Neural crest cell (in vitro differentiated cells): ENCODE measurements at places on chromosomes 2 and 18.

GRCh38 chr2:189641590-189641989, 19.7 kb upstream of the ASNSD1 start:
- no peak overlapping the region for H3K4me3 ChIP-seq
- H3K36me3 ChIP-seq, result no peaks in the 10 kb centered on the region
- no peak overlapping the region for H3K27ac ChIP-seq
- no peaks in the 10 kb centered on the region for H3K4me1 ChIP-seq
- no peak for DNase-seq

DNA sequence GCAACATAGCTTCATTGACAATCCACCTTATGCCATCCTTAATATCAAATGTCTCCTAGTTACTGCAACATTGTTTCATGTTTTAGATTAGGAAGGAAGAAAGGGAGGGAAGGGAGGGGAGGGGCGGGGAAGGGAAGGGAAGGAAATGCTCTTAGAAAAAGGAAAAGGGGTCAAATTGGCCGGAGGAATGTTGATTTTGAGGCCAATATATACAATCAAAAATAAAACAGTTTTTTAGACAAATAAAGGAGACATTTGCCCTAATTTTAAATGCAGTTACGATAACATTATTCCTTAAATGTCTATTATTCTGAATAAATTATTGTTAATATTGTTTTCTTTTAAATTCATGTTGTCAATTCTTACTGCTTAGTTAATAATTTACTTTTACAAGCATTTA, 33.5 kb upstream of the CALCRL start:
- H3K36me3 ChIP-seq, result no peaks in the 10 kb centered on the region
- H3K4me1 ChIP-seq, result no peaks in the 10 kb centered on the region
- H3K4me3 ChIP-seq, result no peak overlapping the region
- no peak for DNase-seq
- H3K27ac ChIP-seq, result no peak overlapping the region
- H3K27me3 ChIP-seq, result no peaks in the 10 kb centered on the region

DNA sequence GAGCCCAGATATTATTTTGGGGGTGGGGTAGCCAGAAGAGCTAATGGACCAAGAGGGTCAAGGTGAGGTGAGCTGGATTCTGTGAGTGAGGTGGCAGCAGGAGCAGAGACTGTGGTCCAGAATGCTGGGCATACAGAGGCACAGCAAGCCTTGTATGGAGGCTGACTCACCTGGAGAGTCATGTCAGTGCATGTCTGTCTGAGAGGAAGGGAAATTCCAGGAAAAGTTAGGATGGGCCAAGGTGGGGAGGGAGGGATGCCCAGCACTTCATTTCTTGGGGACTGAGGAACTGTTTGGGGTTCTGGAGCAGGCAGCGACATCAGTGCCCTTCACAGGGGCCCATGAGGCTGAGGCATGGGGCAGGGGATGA, 21.1 kb downstream of the PER2 start:
- H3K4me1 ChIP-seq, result peaks cover 11% of the 10 kb centered on the region
- H3K36me3 ChIP-seq, result peaks cover 2% of the 10 kb centered on the region
- H3K27ac ChIP-seq, result no peak overlapping the region
- DNase-seq, result no peak

DNA sequence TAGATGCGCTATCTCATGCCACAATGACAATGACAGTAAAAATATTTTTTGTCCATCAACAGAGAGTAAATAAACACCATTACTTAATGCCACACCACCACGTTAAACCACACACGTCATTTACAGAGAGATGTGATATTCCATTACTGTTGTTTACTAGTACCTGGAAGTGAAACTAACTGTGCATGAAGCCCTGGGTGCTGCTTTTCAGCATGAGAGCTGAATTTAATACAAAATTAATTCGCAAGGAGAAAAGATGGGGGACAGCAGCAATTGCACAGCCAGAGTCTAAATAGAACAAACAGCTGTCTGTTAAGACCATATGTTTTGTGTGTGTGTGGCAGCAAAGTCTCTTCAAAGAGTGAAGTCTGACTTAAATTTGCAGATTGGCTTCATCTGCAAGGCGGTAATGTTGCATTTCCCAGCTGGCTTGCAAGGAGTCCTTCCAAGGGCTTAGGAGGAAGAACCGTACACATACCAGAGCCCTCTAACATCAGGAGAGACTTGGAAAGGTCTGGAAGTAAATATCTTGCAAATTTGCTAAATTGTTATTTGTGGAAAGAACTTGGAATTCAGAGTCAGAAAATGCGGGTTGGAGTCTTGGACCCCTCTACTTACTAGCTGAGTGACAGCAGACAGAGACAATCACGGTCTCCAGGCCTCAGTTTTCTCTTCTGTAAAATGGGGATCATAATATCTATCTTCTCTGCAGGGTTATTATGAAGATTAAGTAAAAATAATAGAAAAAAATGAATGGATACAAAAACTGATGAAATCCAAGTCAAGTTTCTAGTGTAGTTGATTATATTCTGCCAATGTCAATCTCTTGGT, 127.6 kb downstream of the ALPK2 start:
- H3K27ac ChIP-seq, result no peak overlapping the region
- peaks cover 15% of the 10 kb centered on the region for H3K4me1 ChIP-seq
- no peak overlapping the region for H3K4me3 ChIP-seq
- no peaks in the 10 kb centered on the region for H3K36me3 ChIP-seq

DNA sequence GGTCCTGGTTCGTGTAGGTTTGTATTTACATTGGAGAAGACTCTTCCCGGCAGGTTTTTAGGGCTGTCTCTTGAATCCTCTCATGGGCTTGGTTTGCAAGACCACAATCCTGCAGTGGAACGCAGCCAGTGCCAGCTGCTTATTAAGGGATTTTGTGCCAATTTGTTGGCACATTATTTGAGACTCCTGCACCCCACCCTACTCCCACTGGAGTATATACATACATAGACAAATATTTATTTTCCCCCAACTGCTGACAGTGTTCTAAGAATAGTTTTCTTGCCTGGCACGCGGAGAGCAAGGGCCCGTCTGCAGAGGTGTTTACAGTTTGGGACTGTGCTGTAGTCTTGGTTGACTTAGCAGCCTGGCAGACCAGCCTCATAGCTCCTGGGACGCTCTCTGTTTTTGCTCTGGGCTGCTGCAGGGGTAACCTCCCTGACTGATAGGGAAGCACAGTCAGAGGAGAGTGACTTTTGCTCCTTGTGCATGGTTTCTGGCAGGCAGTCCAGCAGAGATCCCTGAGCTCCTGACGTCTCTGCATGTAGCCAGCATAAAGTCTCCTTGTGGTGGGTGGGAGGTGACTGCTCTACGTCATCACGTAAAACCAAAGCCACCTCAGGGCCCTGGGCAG, 1.9 kb downstream of the LDLRAD4 start:
- no peaks in the 10 kb centered on the region for H3K36me3 ChIP-seq
- H3K4me3 ChIP-seq, result peak overlapping the region; percentile 48
- H3K27me3 ChIP-seq, result peaks cover 66% of the 10 kb centered on the region
- DNase-seq, result no peak
- H3K27ac ChIP-seq, result no peak overlapping the region
- peaks cover 29% of the 10 kb centered on the region for H3K4me1 ChIP-seq

- H3K36me3 ChIP-seq, result no peaks in the 10 kb centered on the region
- DNase-seq, result no peak
- H3K4me1 ChIP-seq, result no peaks in the 10 kb centered on the region
- H3K4me3 ChIP-seq, result no peak overlapping the region
Measured at GRCh38 chr2:175872005-175872348, 130.1 kb downstream of the LNPK start.

GRCh38 chr2:129490641-129491040, 488.8 kb upstream of the RAB6C start:
- H3K27me3 ChIP-seq, result no peaks in the 10 kb centered on the region
- no peak for DNase-seq
- no peak overlapping the region for H3K4me3 ChIP-seq
- no peak overlapping the region for H3K27ac ChIP-seq
- H3K4me1 ChIP-seq, result peaks cover 9% of the 10 kb centered on the region
- H3K36me3 ChIP-seq, result no peaks in the 10 kb centered on the region

DNA sequence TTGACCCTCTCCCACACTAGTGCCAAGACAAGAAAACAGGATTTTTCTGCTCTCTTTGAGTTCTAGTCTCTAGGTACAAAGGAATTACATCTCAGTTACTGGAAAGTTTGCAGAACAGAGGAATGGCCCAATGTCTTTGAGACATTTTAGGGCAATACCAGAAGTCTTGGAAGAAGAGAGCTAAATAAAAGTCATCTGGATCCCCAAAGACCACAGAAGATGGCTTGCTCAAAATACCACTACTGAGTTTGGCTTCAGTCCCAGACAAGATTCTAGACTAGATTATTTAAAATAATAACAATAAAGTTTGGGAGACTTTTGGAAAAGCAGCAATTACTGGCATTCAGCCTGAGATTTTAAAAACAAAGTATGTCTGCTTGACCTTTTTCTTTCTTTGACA, 61.9 kb upstream of the HK2 start:
- H3K4me1 ChIP-seq, result peaks cover 17% of the 10 kb centered on the region
- H3K36me3 ChIP-seq, result no peaks in the 10 kb centered on the region
- H3K4me3 ChIP-seq, result no peak overlapping the region
- H3K27me3 ChIP-seq, result no peaks in the 10 kb centered on the region
- no peak for DNase-seq

DNA sequence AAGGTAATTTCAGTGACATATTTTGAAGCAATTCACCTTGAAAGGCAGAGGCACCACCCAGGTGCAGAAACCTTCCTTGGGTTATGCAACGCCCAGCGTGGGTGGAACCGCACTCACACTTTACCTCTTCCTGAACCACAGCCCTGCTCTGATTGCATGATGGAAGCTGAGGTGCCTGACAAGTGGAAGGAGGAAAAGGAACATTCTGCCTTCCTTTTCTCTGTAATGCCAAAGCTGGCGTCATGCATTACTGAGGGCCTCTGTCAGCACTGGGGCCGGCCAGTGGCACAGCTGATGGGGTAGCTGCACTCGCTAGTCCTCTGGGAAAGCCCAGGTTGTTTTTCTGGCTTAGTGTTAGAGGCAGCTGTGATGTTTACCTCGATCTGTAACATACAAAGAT, 266.5 kb downstream of the NEDD4L start:
- peaks cover 12% of the 10 kb centered on the region for H3K4me1 ChIP-seq
- no peak overlapping the region for H3K27ac ChIP-seq
- H3K27me3 ChIP-seq, result no peaks in the 10 kb centered on the region
- DNase-seq, result no peak

GRCh38 chr2:63861220-63861822, 19.6 kb downstream of the UGP2 start:
- H3K4me3 ChIP-seq, result no peak overlapping the region
- H3K36me3 ChIP-seq, result peaks cover 21% of the 10 kb centered on the region
- peak; percentile 17 for DNase-seq
- no peak overlapping the region for H3K27ac ChIP-seq
- H3K27me3 ChIP-seq, result no peaks in the 10 kb centered on the region

- DNase-seq, result no peak
- no peaks in the 10 kb centered on the region for H3K27me3 ChIP-seq
- H3K27ac ChIP-seq, result no peak overlapping the region
- no peaks in the 10 kb centered on the region for H3K4me1 ChIP-seq
- H3K36me3 ChIP-seq, result peaks cover 6% of the 10 kb centered on the region
- H3K4me3 ChIP-seq, result no peak overlapping the region
Measured at GRCh38 chr18:6836331-6836730, 106.8 kb downstream of the ARHGAP28 start.

DNA sequence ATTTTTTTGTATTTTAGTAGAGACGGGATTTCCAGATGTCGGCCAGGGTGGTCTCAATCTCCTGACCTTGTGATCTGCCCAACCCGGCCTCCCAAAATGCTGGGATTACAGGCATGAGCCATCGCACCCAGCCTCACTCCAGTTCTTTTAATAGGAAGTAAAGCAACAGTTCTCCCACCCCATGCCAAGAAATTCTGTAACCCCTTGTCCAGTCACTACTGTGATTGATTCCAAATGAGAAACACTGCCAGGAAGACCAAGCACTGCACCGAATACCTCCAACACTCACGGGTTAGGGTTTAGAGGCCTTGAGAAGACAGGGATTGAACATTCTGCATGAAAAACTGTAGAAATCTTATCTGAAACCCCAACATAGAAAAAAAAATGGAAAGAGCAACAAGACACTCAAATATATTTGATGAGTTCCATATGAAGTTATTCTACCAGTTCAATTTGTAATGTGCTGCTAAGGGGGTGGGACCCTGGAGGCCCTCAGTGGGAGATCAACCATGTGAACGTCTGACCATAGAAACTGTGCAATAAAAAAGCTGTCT, 48.2 kb upstream of the BIN1 start:
- DNase-seq, result no peak
- no peaks in the 10 kb centered on the region for H3K27me3 ChIP-seq
- no peaks in the 10 kb centered on the region for H3K36me3 ChIP-seq
- no peak overlapping the region for H3K27ac ChIP-seq
- peaks cover 17% of the 10 kb centered on the region for H3K4me1 ChIP-seq

DNA sequence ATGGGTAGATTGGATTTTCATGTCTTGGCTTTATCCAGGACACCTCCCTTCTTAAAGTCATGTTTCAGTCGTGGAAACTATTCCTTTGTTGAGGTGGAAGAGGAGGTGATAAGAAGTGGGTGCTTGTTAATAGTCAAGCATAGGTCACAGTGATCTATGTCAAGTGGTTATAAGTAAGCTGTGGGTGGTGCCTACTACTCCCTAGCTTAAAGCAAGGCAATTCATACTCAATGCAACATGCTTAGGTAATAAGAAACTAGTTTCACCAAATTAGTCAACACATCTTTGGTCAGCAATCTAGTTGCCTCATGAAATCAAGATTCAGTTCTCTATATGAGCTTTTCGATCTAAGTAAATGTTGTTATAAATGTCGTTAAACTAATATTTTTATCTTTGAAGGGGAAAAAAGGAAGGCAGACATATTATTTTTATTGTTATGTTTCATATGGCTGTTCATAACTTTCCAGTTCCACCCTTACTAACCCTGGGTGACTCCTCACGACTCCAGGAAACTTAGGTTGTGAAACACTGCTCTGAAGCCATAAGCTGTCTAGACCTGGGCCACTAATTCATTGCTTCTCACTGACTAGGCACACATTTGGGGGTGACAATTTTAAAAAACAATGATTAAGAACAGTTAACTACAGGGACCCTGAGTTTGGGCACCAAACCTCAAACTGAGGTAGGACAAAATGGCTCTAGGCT, 5.8 kb upstream of the ABCB11 start:
- no peaks in the 10 kb centered on the region for H3K27me3 ChIP-seq
- peaks cover 6% of the 10 kb centered on the region for H3K4me1 ChIP-seq
- DNase-seq, result no peak
- H3K4me3 ChIP-seq, result no peak overlapping the region

GRCh38 chr2:28395334-28396061, 2.8 kb downstream of the FOSL2 start:
- peaks cover 9% of the 10 kb centered on the region for H3K27me3 ChIP-seq
- H3K4me1 ChIP-seq, result peaks cover 21% of the 10 kb centered on the region
- no peaks in the 10 kb centered on the region for H3K36me3 ChIP-seq

DNA sequence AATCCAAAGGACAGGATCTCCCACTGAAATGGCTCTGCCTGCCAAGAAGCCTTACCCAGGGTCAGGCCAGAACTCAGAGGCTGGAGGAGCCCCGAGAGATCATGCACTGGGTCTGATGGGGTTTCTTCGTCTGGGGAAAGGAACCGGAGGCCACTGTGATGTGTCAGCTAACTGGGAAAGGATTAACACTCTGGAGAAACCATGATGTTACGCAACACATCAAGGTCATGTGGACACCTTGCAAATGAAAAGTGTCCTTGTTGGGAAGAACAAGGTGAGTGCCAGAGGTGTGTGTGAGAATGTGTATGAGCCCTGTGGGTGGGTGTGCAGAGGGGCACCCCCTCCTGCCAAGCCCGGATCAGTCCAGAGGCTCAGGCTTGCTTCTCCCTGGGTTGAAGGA, 86.9 kb downstream of the CRACDL start:
- no peak overlapping the region for H3K27ac ChIP-seq
- H3K36me3 ChIP-seq, result no peaks in the 10 kb centered on the region
- no peak for DNase-seq
- H3K27me3 ChIP-seq, result peaks cover 23% of the 10 kb centered on the region
